ENCODE measurements at places on chromosomes 3 and 15.

DNA sequence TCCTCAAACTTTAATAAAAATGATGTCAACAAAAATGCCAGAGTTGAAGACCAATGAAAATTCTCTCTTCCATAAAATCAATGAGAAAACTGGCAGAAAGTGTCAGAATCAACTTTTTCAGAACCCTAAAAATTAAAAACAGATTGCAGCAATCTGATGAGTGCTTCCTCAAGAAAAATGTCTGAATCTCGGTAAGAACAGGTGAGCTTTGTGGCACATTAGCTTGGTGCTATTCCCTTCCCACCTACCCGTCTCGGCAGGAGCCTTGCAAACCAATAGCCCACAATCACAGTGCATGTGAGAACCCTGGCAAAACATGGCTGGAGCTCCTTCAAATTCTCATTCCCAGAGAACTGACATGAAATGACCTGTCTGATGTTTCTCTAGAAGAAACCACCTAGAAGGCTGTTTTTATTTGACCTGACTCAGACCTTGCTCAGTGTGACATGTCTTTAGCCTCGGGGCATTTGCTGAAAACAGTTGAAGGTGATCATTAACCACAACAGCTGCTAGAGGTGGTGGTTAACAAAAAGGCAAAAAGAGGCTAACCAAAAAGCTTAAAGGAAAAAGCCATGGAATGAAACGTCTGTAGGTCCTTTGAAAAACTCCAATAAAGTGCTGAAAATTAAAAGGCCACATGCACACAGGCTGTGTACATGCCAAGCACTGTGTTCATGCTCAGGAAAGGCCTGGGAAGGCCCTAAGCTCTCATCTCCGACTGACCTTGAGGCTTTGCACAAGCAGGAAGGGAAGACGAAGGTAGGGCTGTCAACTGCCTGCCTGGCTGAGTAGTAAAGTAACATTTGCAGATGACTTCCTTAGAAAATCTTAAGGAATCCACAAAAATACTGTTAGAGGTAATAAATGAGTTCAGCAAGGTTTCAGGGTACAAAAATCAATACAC, 253.0 kb upstream of the NSMCE3 start:
- DNase-seq, result no peak

DNA sequence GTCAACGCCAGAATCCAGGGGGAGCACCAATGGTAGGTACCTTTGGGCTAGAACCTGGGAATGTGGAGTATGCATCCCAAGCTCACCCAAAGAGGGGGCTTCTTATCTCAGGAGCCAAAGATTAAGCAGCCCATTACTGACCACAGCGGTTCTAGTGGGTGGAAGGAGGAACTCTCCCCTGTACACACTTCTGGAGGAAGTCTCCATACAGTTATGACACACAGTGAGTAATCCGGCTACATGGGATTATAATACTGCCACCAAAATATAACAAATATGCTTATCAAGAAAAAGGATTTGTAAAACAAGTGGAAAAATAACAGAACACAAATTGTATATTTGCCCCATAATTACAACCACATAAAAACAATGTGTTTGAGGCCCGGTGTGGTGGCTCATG, 8.4 kb downstream of the MYO1E start:
- peak; percentile 61 for DNase-seq

- DNase-seq, result no peak
Observed at GRCh38 chr3:169804681-169805080, 8.0 kb upstream of the LRRIQ4 start.

GRCh38 chr15:85889956-85890619, 95.4 kb upstream of the KLHL25 start:
- DNase-seq, result no peak

DNA sequence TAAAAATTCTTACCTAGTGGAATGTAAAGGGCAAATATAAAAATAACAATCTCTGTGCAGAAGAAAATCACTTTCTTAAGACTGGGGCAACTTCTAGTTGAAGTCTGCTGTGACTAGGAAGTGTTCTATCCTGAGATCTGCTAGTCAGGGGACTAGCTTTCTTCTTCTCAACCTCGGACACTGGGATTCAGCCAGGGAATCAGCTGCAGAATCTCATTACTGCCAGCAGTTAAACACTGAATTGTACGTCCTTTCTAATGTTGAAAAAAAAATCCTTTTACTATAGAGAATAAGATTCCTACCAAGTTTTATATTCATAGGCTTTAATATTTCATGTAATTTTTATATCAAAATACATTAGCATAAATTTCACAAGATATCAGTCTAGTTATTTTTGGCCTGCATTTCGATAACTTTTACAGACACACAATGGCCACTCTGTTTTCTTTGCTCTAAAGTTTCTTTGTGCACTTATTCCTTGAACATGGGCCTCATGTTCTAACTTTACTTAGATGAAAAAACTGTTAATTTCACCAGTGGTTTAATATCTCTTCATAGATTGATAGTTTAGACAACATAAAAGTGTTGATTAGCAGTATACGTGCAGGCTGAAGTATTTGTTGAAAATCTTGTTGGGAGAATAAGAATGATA, 2.6 kb upstream of the NEO1 start:
- DNase-seq, result no peak

DNA sequence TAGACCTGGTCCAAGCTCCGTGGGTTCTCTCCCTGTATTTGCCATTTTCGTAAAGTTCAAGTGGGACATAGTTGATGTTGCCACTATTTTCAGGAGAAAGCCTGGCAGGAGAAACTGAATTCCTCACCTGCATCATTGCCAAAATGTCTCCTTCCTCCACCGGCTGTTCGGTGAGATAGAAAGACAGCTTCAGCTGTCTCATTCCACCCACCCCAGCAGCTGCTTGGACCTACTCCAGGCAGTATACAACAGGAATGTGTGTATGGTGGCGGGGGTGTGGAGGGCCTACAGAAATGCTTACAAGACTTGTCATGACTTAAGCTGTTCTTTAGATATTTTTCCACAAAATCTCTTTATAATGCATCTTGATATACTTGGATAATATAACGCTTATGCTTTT, 132.7 kb upstream of the RAP2B start:
- peak; percentile 78 for DNase-seq

- DNase-seq, result no peak
Observed at GRCh38 chr3:17287006-17287689, 402.4 kb downstream of the PLCL2 start.

DNA sequence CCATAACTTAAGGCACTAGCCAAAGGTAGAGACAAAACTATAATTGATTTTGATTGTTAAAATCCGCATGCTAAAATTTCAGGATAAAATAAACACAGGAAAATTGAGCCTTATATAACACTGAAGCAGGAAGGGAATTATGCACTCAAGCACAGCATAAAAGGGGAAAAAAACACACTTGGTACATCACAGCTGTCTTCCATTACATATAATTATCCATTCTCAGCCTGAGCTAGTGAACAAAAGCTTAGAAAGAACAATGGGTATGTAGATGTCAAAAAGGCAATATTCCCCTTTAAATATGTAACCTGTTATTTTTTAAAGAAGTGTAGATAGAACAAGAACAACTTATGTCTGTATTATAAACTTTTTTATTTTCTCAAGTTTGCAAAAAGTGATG, 899.2 kb downstream of the ROBO1 start:
- no peak for DNase-seq

- no peak for DNase-seq
Observed at GRCh38 chr3:50330330-50330729, 2.3 kb upstream of the TUSC2 start.

DNA sequence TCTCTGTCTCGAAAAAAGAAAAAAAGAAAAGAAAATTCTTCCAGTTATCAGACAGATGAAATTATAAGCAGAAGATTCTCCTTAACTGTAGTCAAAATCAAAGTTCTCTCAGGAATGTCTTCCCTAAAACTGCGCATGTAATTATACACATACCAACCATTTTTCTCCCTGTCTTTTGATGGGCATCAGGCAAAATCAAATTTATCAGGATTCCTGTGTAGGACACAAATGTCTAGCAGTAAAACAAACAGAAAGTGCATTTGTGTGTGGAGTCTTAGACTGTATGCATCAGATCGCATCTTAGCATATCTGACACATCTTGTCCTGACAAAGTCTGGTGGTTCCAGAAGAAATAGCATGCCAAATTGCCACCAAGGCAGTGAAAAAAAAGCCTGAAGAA, 3.9 kb upstream of the ARPIN start:
- no peak for DNase-seq

GRCh38 chr3:12893852-12894251, 52.5 kb upstream of the RPL32 start:
- DNase-seq, result no peak

DNA sequence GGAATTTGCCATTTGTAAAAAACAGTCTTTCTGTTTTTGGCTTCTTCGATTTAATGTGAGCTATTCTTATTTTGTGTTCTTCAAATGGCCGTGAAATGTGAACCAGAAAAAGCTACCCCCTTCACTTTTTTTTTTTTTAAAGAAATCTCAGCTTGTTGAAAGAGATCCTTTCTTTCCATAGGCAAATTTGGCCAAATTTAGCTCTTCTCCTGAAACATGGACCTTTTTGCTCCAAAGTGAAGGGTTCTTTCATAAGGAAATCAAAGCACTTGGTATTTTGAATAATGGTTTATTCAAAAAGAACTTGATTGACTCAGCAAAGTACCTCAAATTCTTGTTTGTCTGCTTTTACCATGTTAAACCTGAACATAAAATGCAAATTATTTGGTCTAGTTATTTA, 10.1 kb downstream of the RCN2 start:
- DNase-seq, result no peak

DNA sequence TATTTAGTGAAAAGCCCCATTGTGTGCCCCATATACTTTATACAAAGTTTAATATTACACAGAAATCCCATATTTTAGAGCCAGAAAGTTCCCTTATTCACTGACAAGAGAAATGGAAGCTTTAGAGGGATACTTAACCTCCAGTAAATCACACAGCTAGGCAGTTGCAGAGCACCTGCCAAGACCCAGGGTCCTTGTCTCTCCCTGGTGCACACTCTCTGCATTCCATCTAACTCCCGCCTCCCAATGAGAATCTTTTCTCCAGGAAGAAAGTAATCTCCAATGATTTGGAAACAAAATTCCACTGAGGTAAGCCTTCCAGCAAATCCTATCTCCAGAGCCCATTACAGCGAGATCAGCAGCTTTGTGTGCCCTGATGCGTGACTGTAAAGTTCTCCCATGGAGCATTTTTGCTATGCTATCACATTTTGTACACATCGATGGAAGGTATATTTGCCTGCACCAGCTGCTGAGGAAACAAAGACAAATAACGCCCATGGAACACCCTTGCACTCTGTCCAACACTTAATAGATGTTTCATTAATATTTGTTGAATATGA, 41.4 kb downstream of the ULK4 start:
- no peak for DNase-seq

DNA sequence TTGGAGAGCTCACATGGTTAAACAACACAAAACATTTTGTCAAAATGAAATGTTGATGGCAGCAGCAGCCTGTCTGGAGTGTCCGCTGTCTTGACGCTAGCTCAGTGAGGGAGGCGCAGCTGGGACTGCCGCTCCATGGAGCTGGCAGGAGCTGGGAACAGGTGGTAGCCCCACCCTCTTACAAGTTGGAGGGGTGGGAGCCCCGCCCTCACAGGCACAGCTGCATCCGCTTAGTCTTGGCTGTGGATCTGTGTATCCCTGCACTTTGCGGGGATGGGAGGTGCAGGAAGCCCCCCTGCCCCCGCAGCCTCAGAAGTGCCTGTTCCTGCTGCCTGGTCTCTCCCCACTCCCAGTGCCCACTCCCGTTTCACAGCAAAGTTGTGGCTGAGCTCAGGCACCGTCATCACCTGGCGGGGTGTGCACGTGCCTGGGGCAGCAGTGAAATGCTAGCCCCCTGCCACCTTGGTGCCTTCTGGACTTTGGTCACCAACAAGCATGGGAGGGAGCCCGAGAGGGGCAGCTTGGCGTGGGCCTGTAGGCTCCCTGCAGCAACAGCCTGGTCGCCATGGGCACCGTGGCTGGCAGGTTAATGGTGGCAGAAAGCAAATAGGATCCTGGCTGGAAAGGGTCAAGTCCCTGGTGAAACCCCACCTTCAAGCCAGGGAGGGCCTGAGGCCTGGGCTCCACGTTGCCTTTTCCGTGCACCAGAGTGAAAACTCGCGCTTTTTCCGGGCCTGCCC, 53.8 kb upstream of the CADM2 start:
- DNase-seq, result no peak

GRCh38 chr15:39797407-39797806, 14.8 kb upstream of the FSIP1 start:
- DNase-seq, result no peak

DNA sequence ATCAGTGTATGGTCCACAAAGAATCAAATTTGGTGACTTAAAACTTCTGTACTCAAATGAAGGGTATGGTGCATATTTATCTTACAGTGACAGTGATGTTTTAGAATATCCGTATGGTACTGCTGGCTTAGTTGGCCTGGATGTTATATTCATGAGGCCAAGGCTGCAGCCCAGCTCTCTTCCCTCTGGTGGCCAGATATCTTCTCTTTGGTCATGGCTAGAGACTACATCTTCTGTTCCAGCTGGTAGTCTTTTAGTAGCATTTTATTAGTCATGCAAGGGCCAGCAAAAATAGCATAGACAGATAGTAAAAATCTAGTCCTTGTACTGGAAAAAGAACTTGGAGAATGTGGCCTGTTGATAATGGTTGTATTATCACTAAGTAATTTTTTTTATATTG, 124.0 kb upstream of the ROPN1 start:
- DNase-seq, result no peak

DNA sequence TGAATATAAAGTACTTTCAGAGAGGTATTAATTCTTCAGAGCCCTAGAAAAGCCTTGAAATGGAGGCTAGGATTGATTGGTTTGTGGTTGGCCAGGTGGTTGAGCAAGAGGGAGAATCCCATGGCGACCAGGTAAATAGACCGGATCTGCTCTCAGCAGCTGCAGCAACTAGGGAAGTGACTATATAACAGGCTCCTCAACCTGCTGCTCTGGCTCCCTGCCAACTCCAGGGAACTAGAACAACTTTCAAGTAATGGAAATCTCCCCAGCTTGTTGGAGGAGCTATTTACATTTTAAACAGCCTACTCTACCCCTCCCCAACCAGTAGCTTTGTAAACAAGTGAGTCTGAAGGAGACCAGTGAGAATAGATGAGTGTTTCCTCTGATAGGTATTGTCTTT, 121.8 kb upstream of the CADM2 start:
- no peak for DNase-seq

Data from brain microvascular endothelial cell (primary cell).